Thoracic aorta (tissue), 2 donors: ENCODE measurements at places on chromosomes 5 and 9. TPM values are rescaled to one million over a fixed set of nuclear protein-coding genes. Genes with fewer than 3 reads are reported as not detected.

FBP1 gene
- total RNA-seq, result 6.6 TPM

PLAA gene
- total RNA-seq, result 33.2 TPM

AFAP1L1 gene
- 6.8 TPM for total RNA-seq

RANBP3L gene
- 25.5 TPM for total RNA-seq

GADD45G gene
- 19.3 TPM for total RNA-seq

DNA sequence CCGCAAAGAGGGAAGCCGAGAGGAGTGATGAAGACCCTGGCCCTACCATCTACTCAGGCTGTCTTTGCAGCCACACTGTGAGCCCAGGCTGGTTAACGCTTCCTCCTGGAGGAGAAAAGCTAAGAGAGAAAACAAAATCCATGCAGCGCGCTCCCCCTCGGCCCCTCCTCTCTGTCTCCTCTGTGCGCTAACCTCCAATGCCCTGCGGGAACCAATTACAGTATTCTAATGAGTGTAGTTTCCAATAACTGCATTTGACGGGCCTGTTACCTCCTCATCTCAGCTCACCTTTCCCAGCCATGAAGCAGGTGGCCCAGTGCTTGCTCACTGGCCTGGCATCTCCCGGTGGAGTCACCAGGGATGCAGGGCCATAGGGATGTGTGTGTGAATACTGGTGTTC, 565.5 kb downstream of the EBF1 start:
- H3K27me3 ChIP-seq, result no peaks in the 10 kb centered on the region
- no peak for DNase-seq
- no peak overlapping the region for H3K4me3 ChIP-seq
- H3K27ac ChIP-seq, result no peak overlapping the region

DNA sequence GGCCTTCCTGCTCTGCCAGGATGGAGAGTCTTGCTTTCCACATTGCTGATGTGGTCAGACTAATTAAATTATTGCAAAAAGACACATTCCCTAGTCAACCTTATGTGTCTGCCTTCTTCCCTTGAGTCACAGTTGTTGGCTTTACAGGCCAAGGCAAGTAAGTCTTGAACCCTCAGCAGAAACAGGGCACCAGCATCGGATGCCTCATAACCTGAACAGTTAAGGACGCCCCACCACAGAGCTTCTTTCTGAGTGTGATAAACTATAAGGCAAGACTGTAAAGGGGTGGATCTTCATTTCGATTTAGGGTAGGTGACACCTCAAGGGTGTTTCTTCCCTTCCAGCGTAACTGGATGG, 670 bp upstream of the KIF2A start:
- H3K36me3 ChIP-seq, result no peaks in the 10 kb centered on the region
- H3K27me3 ChIP-seq, result no peaks in the 10 kb centered on the region
- peak overlapping the region; percentile 98 for H3K4me3 ChIP-seq
- peak overlapping the region; percentile 72 for H3K27ac ChIP-seq
- H3K4me1 ChIP-seq, result peaks cover 13% of the 10 kb centered on the region
- DNase-seq, result no peak

- H3K27me3 ChIP-seq, result no peaks in the 10 kb centered on the region
- H3K36me3 ChIP-seq, result no peaks in the 10 kb centered on the region
- no peak overlapping the region for H3K27ac ChIP-seq
- H3K4me3 ChIP-seq, result no peak overlapping the region
- no peak for DNase-seq
Observed at GRCh38 chr9:91045041-91045440, 243.4 kb downstream of the SYK start.

GRCh38 chr9:130442746-130443455, 1.9 kb upstream of the ASS1 start:
- H3K36me3 ChIP-seq, result no peaks in the 10 kb centered on the region
- no peak for DNase-seq
- no peak overlapping the region for H3K27ac ChIP-seq
- H3K4me1 ChIP-seq, result peaks cover 31% of the 10 kb centered on the region
- no peaks in the 10 kb centered on the region for H3K27me3 ChIP-seq
- H3K4me3 ChIP-seq, result no peak overlapping the region

- H3K36me3 ChIP-seq, result peaks cover 2% of the 10 kb centered on the region
- no peak for DNase-seq
- peaks cover 6% of the 10 kb centered on the region for H3K4me1 ChIP-seq
- H3K27me3 ChIP-seq, result no peaks in the 10 kb centered on the region
Observed at GRCh38 chr5:84091127-84091799, 293.4 kb downstream of the EDIL3 start.

- no peaks in the 10 kb centered on the region for H3K36me3 ChIP-seq
- no peaks in the 10 kb centered on the region for H3K27me3 ChIP-seq
- no peaks in the 10 kb centered on the region for H3K4me1 ChIP-seq
- DNase-seq, result no peak
- no peak overlapping the region for H3K4me3 ChIP-seq
Observed at GRCh38 chr5:79853676-79854418, 137.2 kb downstream of the MTX3 start.

DNA sequence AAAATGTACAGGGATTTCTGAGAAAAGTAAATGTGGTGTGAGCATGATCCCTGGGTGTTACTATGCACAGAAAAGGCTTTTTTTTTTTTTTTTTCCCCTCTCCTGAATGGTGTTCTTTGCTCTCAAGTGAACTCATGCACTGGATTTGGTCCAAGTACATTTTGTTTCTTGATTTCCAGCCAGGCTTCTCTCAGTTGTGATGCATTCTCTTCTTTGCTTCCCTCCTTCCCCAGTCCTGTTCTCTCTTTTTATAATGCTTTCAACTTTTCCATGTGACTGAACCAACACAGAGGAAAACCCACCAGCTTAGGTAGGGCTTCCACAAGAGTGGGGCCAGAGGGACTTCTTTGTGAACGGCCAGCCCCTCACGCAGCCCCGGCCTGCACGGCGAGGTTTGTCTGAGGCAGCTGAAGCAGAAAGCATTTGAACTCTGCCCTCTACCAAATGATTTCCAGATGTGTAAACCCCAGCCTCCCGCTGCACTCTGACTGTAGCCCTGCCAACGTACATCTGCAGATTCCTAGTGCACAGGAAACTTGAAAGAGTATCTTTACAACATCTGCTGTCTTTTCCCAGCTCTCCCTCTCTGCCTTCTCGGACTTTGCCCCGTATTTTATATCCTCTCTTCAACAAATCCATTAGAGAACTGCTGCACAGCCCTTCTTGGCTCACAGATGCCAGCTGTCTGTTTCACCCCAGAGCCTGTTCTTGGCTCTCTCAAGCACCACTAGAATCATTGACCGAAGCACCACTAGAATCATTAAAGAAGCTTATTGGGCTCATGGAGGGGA, 71.8 kb upstream of the CD180 start:
- H3K4me1 ChIP-seq, result peaks cover 37% of the 10 kb centered on the region
- peak overlapping the region; percentile 97 for H3K27ac ChIP-seq
- peak; percentile 66 for DNase-seq
- H3K4me3 ChIP-seq, result peak overlapping the region; percentile 64

DNA sequence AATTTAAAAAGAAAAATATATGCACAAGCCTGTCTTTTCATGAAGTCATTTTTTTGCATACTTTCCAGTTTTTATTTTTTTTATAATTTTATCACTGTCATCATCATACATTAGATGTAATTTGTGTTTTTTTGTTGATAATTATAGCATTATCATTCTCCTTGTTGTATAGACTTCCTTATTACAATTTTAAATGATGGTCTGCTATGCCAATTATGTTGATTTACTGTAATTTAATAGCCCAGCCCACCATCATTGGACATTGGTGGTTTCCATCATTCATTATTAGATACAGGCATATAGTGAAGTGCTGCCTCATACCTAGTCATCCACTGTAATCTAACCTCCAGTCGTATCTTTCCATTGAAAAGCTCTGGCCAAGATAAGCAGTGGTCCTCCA, 3.8 kb upstream of the TJP2 start:
- H3K27me3 ChIP-seq, result no peaks in the 10 kb centered on the region
- peaks cover 5% of the 10 kb centered on the region for H3K4me1 ChIP-seq
- no peak overlapping the region for H3K27ac ChIP-seq
- no peak for DNase-seq
- H3K36me3 ChIP-seq, result no peaks in the 10 kb centered on the region
- H3K4me3 ChIP-seq, result no peak overlapping the region

DNA sequence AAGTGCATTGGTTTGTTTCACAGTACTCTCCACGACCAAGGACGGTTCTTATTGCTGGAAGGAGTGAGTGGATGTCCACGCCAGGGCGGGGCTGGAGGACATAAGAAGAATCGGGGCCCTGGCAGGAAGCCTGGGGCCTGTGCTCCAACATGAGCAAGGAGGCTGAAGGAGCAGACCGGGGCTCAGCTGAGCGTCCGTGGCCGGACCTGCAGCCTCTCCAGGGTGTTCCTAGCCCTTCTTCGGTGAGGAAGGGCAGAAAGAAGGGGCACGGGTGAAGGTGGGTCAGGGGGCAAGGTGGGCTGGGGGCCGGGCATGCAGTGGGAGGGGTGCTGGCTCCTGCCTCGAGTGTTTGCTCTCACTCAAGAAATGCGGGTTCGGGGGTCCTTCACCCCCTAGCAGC, 18.1 kb downstream of the FAM78A start:
- H3K27ac ChIP-seq, result no peak overlapping the region
- peaks cover 6% of the 10 kb centered on the region for H3K4me1 ChIP-seq
- H3K4me3 ChIP-seq, result no peak overlapping the region
- H3K36me3 ChIP-seq, result no peaks in the 10 kb centered on the region

DNA sequence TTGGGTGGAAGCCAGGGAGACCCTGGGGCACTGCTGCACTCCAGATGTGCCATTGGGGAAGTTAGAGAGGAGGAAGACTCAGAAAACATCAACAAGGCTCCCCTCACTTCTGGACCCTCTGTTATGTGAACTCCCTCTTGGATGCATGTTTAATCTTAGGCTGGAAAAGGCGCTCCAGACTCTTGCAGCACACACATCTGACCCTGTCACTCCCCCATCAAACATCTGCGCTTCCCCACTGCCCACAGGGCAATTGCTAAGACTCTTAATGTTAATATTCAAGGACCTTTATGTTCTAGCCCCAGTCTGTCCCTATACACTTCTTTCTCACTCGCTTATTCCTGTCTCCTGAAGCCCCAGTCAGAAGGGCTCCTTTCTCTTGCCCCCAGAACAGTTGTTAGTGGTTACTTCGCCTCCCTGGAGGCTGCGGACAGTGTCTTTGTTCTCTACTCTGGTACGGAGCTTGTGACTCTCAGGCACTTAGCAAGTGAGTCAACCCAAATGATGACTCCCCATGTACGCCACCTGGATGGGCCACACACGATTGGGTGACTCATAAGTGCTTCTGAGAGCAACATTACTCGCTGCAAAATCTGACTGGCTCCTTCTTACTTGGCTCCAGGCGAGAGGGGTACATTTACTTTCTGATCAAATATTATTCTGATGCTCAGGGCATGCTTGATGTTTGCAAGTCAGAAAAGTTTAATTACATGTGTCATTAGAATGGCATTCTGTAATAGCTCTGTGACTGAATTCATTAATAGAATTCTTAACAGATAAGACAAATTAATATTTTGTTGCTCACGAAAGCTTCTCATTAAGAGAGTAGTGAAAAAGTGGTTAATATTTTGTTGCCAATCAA, 193.6 kb downstream of the HSPA4 start:
- H3K4me3 ChIP-seq, result no peak overlapping the region
- no peak for DNase-seq
- H3K36me3 ChIP-seq, result no peaks in the 10 kb centered on the region
- no peak overlapping the region for H3K27ac ChIP-seq
- H3K4me1 ChIP-seq, result no peaks in the 10 kb centered on the region

DNA sequence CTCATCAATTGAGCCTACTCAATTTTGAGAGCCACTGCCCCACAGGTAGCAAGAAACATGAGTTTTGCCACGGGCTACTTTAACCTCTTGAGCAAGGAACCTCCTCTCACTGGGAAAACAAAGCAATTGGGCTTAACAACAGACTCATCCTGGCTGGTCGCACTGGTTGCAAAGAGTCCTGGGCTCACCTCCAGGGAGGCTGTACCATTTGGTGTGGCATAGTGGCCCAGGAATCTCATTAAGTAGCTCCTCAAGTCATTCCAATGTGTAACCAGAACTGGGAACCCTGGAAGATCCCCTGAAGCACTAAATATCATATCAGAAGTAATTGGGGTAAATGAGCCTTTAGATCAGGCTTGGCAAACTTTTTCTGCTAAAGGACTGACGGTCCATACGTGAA, 78.5 kb downstream of the MYO10 start:
- no peak for DNase-seq
- no peak overlapping the region for H3K4me3 ChIP-seq
- no peaks in the 10 kb centered on the region for H3K36me3 ChIP-seq

DNA sequence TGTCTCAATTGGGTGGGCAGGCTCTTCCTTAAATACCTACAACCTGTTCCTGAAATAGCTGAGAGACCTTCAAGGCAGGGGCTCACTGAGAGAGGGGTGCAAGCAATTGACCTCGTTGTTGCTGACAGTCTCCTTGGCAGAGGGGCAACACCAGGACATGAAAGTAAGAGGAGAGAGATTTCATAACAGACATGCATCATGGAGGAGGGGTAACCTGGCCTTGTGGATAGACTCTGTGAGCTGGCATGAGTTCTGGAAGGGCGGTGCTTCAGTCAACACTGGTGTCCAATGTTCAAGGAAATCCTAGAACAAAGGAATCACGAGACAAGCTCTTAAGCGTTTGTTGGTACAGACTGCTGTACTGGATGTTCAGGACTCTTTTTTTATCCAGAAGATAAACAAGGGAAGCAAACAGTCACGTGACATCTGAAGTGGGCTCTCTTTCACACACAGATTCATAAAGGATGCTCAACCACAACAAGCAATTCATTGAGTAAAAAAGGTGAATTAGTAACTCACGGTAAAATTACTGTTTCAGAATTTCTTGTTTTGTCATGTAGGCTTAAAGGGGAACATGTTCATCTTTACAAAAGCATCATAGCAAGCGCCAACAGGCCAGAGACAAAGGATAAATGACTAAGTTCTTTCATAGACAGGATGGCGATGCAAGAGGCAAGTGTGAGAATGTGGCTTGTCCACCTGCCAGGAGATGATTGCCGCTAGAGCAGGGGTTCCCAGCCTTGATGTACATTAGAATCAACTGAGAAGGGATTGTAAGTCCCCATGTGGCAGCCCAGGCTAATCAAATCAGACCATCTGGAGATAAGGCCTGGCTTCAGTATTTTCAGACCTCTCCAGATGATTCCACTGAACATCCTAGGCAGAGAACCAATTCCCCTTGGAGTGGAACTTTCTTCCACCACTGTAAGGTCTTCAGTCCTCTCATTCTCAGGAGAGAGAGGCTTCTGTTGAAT, 20.7 kb downstream of the ANKRA2 start:
- DNase-seq, result no peak
- no peaks in the 10 kb centered on the region for H3K27me3 ChIP-seq
- H3K4me1 ChIP-seq, result no peaks in the 10 kb centered on the region
- no peak overlapping the region for H3K4me3 ChIP-seq
- H3K27ac ChIP-seq, result no peak overlapping the region
- H3K36me3 ChIP-seq, result no peaks in the 10 kb centered on the region

DNA sequence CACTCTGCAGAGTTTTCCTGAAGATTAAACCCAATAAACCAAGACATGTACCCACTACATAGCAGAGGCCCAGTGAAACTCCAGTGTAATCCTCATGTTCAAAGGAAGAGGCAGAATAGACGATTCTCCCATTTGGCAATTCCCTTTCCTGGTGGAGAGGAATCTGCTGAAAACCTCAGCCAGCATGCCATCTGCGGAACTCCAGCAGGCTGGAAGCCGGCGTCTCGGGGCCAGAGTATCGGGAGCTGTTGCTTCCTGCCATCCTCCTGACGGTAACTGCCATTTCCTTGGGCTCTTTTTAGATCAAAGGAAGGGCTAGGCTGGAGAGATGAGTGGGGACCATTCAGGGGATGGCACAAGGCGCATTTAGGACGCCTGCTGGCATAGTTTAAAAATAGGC, 20.5 kb downstream of the NEURL1B start:
- H3K4me3 ChIP-seq, result no peak overlapping the region
- H3K27ac ChIP-seq, result no peak overlapping the region
- DNase-seq, result no peak
- peaks cover 30% of the 10 kb centered on the region for H3K4me1 ChIP-seq

- H3K4me1 ChIP-seq, result no peaks in the 10 kb centered on the region
- no peaks in the 10 kb centered on the region for H3K27me3 ChIP-seq
- no peak for DNase-seq
- no peaks in the 10 kb centered on the region for H3K36me3 ChIP-seq
Observed at GRCh38 chr5:161535762-161536161, 10.8 kb downstream of the GABRB2 start.
